CD4-positive, alpha-beta T cell treated with Interleukin-6 at 100 ng/mL for 8 hours (primary cell): ENCODE measurements at places on chromosomes 6 and 20.

- no peak for DNase-seq
Observed at GRCh38 chr6:69881322-69882151, 15.2 kb downstream of the COL19A1 start.

GRCh38 chr20:44533928-44534327 is 12.1 kb upstream of the SERINC3 start:
- no peak for DNase-seq

- no peak for DNase-seq
Observed at GRCh38 chr6:64326939-64327338, 691.3 kb downstream of the PHF3 start.

- no peak for DNase-seq
Observed at GRCh38 chr6:35216851-35217811, 3.4 kb downstream of the SCUBE3 start.

DNA sequence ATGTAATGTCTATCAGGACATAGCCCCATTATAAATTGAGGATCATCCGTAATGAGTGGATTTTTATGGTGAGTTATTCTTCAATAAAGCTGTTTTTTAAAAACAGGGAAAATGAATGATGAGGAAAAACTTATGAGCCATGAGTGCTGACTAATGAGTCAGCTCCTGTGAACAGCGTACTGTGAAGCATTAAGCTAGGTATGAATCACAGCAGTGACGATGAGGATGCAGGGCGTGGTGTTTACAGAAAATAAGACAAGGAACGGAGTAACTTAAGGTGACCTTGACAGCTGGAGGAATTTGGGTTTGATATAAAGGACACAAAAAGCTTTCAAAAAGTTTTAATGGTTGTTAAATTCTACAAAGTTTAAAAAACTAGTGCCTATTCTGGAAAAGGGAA is 96.3 kb downstream of the FOXF2 start:
- DNase-seq: no peak

GRCh38 chr6:122694602-122695001 is 84.4 kb downstream of the PKIB start:
- DNase-seq: no peak

DNA sequence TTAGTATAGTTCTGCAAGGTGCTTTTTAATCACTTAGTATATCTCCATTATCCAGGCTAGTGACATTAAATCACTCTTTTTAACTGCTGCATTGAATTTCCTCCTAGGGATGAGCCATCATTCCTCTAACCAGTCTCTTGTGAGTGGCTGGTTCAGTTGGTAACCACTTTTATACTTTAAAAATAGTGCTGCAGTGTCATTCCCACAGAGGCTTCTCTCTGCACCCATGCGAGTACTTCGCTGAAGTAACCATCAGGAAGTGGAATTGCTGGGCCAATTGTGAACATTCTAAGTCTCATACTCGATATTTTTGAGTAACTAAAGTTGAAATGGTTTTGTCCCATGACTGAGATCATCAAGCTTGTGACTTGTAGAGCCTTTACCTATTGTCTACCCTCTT is 2.1 kb downstream of the BTN3A2 start:
- DNase-seq: no peak

DNA sequence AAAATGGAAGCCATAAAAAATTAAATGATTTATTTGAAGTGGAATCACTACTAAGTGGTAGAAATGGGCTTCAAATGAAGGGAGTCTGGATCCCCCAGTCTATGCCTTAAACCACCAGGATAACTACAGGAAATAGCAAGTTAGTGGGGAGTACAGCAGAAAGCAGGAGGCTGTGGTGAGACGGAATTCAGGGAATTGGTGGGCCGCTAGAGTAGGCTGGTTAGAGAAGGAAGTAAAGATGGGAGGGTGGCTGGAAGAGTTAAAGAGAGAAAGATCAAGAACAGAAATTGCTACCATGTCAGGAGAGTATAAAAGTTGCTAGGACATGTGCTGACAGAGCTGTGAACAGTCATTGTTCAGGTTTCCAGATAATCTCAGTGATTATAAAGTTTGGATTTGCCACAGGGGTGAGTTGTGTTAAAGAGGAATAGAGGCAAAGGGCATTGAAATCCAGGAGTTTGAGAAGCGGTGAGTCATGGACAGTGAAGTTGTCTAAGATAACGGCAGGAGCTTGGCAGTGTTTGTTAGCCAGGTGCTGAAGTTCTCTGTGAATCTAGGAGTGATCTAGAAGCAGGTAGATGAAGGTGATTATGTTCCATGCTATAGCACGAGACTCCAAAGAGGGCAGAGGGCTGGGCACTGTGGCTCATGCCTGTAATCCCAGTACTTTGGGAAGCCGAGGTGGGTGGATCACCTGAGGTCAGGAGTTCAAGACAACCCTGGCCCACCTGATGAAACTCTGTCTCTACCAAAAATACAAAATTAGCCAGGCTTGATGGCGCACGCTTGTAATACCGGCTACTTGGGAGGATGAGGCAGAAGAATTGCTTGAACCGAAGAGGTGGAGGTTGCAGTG is 13.7 kb upstream of the HINT3 start:
- no peak for DNase-seq

DNA sequence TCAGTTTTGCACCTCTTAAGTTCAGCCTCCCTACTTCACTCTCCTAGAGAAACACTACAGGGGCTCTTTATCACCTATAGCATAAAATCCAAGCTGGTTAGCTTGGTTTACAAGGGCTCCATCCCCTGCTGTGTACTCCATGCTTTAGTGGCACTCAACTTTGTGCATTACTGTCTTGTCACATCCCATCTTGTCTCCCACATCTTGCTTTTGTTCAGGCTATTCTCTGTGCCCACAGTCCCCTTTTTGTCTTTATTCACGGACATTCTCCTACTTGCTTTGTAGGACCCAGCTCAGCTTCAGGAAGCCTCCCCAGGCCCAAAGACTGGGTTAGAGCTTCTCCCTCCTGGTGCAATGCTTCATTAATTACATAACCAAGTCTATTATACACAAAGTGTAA is 107.9 kb upstream of the SPACA1 start:
- no peak for DNase-seq

DNA sequence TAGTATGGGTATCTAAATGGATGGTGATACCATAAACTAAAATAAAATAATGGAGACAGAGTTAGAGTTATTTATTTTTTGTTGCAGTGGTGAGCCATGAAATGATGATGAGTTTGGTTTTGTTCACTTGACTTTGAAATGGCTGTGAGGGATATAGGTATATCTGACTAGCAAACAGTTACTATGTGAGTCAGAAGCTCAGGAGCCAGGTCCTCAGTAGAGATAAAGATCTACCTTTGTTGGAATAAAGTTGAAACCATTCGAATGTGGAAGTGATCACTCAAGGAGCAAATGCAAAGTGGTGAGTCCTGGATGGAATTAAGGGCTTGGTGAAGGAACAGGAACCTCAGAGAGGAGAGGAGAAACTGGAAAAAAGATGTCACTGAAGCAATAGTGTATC is 86.0 kb upstream of the TPD52L1 start:
- no peak for DNase-seq

GRCh38 chr6:74851596-74851995 is 354.3 kb downstream of the COL12A1 start:
- DNase-seq: no peak

- DNase-seq: no peak
Observed at GRCh38 chr20:52439375-52439774, 247.8 kb upstream of the ZFP64 start.

- no peak for DNase-seq
Observed at GRCh38 chr6:74491844-74492374, 713.9 kb downstream of the COL12A1 start.

DNA sequence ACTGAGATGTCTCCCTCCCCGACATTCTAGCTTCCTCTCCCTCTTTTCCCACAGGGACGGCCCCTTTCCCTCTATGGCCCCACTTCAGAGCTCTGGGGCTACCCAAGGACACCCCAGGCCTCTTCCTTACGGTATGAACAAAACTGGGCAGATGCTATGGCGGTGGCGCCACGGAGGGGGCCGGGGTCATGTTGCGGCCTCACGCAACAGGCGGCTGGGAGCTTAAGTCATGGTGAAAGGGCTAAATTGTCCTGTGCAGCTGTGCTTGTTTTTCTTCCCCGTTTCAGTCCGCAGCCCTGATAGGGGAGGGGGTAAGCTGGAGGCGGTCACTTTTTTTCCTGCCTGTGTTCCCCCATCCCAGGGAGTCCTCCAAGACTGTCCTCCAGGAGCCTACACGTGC is 17.6 kb upstream of the KIAA1755 start:
- no peak for DNase-seq

GRCh38 chr6:89640804-89641203 is 2.3 kb upstream of the LYRM2 start:
- DNase-seq: no peak

DNA sequence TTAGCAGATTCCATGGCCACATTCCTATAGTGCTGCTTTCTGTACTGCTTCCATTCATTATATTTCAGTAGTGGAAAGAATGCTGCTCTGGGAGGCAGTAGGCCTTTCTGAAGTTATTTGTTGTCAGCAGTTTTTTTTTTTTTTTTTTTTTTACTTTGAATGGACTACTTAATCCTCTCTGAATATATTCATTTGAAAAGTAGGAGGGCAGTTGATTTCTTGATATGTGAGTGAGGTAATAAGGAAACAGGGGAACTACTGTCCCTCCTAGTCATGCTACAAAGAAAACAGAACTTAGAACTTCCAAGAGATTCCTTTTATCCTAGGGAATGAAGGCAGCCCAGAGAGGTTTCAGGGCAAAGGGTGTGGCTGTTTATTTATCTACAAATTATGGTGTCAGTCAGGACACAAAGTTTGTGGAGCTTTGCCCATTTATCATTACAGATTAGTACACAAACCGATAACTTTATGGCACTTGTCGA is 155.9 kb downstream of the JARID2 start:
- no peak for DNase-seq

DNA sequence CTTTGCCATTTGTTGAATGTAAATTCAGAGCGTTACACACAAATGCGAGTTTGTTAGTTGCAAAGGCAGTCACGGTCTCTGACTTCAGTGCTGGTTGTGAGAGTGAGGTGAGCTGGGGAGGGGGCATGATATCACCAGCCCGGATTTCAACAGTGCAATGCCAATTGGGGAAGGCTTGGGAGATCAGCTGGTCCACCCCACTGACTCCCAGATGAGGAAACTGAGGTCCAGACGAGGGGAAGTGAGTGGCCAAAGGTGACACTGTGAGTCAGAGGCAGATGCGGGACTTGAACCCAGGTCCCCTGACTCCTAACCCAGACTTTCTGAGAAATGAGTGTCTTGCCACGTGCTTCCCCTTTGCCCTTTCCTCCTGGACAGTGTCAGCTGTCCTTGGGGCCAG is 62.1 kb downstream of the CEBPB start:
- DNase-seq: no peak

DNA sequence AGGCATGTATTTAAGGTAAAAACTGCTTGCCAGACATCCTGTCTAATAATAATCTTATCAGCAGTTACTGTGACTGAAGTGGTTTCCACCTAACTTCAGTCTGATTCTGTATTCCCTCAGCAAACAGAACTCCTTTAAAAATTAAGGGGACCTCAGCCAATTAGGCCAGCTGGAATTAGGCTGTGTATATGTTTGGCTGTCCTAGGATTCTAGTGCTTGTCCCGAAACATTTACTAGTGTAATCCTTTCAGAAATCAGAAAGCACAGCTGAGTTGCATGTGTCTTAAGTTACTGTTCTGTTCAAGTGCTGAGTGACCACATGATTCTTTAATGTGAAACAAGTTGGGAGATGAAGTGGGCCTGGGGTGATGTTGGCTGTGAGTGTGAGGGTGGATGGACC is 120.9 kb upstream of the SUPT3H start:
- no peak for DNase-seq

- DNase-seq: no peak
Observed at GRCh38 chr20:41100001-41100480, 37.3 kb upstream of the PLCG1 start.

- DNase-seq: no peak
Observed at GRCh38 chr6:2264932-2265331, 19.5 kb upstream of the GMDS start.

DNA sequence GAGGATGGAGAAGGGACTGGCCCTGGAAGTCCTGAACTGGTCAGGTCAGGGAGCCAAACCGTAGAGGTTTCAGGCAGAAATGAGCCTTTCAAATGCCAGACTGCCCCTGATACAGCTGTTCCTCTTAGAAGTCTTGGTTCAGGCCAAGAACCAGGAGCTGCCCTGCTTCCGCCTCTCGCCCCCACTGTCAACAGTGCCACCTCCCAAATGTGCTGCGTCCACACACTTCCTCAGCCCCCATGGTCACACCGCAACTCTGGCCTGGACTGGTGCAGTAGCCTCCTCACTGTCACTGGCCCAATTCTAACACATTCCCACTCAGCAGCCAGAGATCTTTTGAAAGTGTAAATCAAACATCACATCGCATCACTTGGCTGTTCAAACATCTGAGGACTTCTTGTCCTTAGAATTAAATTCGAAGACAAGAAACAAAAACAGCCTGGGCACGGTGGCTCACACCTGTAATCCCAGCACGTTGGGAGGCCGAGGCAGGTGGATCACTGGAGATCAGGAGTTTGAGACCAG is 69.7 kb downstream of the STK35 start:
- no peak for DNase-seq

GRCh38 chr6:170473301-170473717 is 79.8 kb downstream of the PSMB1 start:
- no peak for DNase-seq

DNA sequence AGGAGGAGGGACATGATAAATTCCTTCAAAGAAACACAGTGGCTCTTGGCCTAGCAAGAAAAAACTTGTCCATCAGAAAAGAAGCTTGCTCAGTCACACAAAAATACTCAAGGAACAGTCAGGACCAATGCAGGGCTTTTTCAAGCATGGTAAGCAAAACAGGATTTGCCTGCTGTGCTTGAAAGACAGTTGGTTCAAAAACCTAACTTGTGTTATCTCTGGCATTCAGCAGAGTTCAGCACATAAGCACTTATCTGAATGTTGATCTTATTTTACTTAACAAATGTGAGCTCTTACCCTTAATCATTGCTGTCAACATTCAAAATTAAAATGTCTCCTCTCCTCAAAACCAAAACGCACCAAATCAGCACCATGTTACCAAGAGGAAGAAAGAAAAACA is 38.3 kb downstream of the ATG5 start:
- no peak for DNase-seq

- DNase-seq: no peak
Observed at GRCh38 chr6:162625846-162626540, 101.6 kb downstream of the PRKN start.

DNA sequence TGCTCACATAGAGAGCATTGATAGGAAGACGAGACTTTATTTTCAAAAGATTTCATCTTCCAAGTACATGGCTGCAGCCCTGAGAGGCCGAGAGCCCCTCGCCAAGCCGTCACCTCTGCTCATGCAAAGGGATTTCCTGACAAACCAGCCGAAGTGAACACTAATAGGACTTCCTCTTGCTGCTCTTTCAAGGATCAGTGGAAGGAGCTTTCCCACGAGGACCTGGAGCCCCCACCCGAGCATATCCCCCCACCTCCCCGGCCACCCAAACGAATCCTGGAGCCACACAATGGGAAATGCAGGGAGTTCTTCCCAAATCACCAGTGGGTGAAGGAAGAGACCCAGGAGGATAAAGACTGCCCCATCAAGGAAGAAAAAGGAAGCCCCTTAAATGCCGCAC is 69.3 kb downstream of the PTPN1 start:
- DNase-seq: no peak

GRCh38 chr6:71678091-71678490 is 208.3 kb upstream of the RIMS1 start:
- no peak for DNase-seq
